ENCODE measurements at places on chromosomes 5 and 9. TPM values are rescaled to one million over a fixed set of nuclear protein-coding genes. Genes with fewer than 3 reads are reported as not detected.
A peak's percentile ranks its signal among the peaks of the same experiment; 100 is the strongest.

LCN1 gene
- total RNA-seq, result 30.3 TPM

DND1 gene
- total RNA-seq, result 0.77 TPM

DNA sequence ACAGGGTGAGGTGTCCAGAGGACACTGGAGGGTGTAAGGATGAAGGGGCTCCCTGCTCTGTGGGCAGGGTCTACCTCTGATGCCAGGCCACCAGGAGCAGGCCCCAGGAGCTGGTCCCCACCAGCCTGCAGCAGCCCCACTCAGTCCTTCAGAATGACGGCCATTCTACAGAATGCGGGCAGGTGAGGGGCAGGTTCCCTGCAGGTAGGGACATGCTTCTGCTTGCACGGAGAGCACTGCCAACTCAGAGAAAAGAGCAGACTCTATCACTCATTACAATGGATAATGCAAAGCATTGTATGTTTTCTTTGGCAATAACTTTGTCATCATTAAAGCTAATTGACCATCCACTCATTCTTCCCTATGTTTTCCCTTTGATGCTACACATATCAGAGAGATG lies 39.0 kb downstream of the DDX31 start:
- no peak for DNase-seq

GRCh38 chr5:37391591-37391990 lies 12.5 kb downstream of the WDR70 start:
- no peak for DNase-seq

LHX6 gene
- 0.98 TPM for total RNA-seq

DNA sequence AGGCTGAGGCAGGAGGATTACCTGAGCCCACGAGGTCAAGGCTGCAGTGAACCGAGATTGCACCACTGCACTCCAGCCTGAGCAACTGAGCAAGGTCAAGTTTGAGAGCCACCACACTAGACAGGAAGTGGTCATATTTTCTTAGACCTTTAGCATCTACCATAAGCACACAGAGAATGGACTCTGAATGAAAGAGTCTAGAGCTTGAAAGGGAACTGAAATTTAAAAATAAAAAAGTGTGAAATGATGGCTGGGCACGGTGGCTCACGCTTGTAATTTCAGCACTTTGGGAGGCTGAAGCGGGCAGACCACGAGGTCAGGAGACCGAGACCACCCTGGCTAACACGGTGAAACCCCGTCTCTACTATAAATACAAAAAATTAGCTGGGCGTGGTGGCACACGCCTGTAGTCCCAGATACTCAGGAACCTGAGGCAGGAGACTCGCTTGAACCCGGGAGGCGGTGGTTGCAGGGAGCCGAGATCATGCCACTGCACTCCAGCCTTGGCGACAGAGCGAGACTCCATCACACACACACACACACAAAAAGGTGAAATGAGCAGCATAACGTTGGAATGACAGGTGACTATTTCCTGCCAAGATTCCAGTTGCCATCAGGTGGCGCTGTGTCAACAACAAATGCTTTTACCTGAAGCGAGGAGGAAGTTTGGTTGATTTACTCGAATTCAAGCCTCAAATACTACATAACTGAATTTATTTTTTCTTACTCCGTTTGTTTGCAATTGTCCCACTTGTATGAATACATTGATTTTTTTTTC lies 21.3 kb upstream of the AK3 start:
- DNase-seq, result peak; percentile 54

GRCh38 chr5:14173377-14174229 lies 30.5 kb downstream of the TRIO start:
- no peak for DNase-seq

DNA sequence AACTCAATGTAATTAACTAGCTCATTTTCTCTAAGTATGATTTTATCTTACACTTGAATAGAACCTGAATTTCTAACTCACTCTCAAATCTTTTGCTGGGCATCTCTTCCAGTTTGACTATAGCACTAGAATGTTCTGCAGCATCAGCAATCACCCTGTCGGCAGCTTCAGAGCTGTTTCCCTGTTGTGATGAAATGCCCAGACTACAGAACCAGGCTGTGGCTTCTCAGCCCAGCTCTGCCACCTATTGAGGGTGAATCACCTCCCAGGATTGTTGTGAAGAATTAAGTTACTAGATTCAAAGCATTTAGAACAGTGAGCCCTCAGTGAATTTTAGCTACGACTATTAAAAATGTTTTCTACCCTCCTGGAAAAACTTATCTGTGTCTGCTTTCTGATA lies 90.4 kb upstream of the ANKRD55 start:
- DNase-seq, result no peak

SLCO6A1 gene
- total RNA-seq, result not detected

DNA sequence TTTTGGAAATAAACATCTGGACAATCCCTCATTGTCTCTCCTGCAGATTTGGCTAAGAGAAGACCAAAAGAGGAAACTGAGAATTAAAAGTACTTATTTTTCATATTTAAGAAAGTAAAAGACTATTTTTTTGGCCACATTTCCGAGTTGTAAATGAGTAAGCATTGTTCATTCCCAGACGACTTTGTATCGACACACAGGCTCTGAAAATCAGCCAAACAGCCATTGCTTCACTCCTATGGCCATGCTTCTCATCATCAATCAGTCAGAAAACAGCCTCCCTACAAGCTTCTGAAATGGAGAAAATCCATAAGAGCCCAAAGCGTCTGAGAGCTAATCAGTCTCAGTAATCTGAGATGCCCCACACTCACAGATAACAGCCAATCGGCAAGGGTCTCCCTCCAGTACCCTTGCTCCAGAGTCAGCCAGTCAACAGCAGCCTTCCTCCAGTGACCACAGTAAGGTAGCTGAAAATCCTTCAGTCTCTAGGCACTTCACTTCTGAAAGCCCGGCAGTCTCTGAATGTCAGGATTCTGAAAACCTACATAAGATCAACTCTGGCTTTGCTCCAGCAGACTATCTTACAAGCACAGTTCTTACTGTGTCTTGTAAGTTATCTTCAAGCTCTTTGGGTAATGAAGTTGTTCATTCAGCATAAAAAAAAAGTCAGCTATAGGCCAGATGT lies 30.9 kb downstream of the CDO1 start:
- no peak for DNase-seq

CER1 gene
- total RNA-seq, result not detected

CRHBP gene
- total RNA-seq, result not detected

DNA sequence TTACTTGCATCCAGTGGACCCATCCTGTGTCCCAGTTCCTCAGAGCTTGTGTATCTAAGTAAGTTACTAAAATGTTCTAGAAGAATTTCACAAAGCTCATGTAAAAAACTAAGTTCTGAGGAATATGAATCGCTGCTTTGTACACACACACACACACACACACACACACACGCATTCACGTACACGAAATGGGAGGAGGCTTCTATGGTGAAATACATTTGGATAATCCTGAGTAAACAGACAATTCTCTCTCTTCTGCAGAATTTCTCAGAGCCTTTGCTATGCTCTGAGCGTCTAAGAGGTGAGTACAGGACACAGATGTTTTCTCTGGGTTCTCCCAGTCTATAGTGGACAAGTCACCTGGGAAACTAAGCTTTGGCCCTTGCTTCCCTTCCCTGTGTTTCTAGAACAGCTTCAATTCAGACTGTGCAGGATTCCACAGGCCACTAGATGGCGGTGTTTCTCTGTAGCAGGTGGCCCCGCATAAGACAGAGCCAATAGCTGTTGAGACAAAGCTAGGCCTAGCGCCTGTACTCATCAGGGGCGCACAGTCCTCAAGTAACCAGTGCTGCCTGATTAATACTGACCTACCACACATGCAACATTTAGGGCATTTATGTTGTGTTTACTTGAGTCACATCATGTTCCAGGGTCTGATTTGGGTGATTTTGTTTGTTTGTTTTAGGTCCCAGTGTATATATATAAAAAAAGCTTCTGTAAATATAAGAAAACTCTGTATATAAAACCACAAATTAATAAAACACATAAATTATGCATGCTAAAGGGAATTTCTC lies 114.8 kb downstream of the LIFR start:
- DNase-seq, result peak; percentile 96

C9orf50 gene
- total RNA-seq, result not detected

All from NCI-H460 (cell line).